ENCODE measurements at places on chromosomes 11 and 22.

GRCh38 chr11:71962428-71963038 is 33.7 kb downstream of the RNF121 start:
- no peak for DNase-seq

GRCh38 chr11:75149766-75150465 is 991 bp upstream of the SLCO2B1 start:
- DNase-seq: no peak

GRCh38 chr11:108958368-108959104 is 293.7 kb downstream of the DDX10 start:
- DNase-seq: no peak

- DNase-seq: no peak
Measured at GRCh38 chr22:46251266-46251665, 1.2 kb upstream of the CDPF1 start.

DNA sequence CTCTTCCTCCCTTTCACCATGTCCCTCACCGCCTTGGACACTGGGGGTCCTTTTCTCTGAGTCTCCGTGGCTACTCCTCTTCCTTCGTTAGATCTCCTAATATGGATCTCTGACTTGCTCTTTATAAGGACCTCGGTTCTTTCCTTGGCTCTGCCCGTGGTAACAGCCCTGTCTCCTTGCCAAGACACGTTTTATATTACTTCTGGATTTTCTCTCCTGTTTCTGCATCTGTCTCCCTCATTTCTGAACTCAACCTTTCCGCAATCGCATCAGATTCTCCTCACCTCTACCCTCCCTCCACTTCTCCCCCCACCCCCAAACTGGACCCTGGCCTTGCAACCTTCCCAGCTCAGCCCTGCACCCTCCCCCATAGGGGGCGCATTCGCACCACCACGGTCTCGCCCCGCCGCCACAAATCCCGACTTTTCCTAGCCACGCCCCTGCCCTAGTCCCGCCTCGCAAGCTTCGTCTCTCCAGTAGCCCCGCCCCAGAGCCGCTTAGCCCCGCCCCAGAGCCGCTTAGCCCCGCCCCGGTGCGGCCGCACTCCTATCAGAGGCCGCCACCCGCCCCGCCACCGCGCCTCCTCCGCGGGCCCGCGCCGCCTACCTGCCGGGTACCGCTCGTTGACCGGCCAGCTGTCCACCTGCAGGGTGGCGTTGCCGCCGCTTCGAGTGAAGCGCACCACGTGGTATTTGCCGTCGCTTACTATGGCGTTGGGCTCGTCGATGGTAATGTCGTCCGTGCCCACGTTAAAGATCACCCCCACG is 39.0 kb downstream of the SLC22A12 start:
- DNase-seq: no peak

DNA sequence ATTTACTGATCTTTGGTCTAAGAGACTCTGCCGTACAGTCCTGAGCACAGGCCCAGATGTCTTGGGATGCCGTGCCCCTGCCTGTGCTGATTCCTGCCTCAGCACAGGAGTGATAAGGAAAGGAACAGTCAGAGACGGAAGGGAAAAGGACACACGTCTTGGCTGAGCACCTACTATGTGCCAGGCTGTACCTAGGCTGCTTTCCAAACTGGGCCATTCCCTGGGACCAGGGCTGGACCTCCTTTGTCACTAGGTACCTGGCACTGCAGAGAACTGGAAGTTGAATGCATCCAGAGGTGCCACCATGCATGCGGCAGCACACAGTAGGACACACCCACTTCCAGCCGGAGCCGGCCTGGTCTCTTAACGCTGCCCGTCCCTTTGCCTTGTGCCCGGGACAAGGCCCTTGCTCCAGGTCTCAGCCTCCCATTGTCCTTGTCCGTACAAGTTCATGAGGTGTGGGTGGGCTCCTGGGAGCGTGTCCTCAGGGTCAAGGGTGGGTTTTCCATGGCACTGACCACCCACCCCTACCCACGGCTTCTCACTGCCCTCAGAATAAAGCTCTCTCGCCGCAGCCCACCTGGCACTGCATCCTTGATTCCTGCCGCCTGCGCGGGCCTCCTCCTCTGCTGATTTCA is 1.1 kb upstream of the SSTR3 start:
- DNase-seq: no peak

- DNase-seq: no peak
Measured at GRCh38 chr11:113595810-113596594, 110.1 kb downstream of the TMPRSS5 start.

GRCh38 chr22:39183991-39184585 is 31.6 kb upstream of the CBX7 start:
- no peak for DNase-seq

DNA sequence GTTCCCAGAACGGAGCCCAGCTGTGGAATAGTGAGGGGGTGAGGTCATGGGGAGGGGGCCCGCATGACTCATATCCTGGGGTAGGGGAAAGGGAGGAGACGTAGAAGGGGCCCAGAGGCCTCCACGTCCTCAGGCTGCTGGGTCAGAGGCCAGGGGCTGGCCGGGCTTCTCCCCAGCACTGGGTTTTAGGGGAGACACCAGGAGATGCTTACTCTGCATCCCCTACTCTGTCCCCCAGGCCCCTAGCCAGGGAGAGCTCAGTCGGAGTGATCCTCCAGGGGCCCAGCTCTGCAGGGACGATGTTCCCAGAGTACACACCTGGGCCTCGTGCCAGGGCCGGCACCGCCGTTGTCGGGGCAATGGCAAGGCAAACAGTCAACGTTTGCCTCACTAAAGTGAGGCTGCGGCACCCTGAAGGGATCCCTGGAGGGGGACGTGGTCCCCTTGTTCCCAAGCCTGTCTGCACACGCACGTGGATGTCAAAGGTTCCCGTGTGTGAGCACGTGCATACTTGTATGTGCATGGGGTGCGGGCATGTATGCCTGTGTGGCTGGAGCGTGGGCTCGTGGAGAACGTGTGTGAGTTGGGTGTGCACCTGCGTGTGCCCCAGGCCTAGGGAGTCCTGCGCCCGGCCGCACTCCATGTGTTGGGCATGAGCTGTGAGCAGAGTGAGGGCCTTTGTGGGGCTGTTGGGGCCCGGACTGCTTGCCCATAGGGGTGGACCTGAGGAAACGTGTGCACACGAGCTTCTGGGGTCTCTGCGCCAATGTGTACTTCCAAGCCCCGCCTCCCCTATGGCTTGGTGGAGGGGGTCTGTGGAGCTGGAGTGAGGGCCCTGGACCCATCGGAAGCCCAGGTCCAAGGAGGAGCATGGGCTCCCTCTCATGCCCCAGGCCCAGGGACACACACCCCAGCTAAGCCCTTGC is 14.2 kb downstream of the PRR33 start:
- no peak for DNase-seq

DNA sequence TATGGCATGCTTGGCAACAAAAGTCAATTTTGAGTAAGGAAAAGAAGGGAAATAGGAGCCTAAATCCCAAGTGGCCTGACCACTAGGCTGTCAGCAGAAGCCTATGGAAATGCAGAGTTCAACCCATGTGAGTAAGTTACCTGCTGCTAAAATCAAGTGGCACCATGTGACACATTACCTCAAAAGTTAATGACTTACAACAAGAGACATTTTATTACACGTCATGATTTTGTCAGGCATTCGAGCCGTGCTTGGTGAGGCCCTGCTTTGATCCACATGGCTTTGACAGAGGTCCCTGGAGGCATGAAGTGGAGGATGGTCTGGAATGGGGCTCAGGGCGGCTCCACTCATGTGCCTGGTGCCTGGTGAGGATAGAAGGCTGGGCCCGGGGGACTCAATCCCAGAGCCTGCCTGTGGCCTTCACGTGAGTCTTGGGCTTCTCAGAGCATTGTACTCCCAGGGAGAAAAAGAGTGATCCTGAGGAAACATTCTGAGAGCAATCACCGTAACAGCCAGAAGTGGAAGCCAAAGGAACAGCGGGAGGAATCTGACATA is 339.1 kb upstream of the B3GAT1 start:
- no peak for DNase-seq

- DNase-seq: no peak
Measured at GRCh38 chr22:38348751-38349496, 31.7 kb upstream of the CSNK1E start.

- no peak for DNase-seq
Measured at GRCh38 chr11:764322-765024, 12.8 kb downstream of the GATD1 start.

GRCh38 chr11:119472186-119472855 is 49.3 kb upstream of the THY1 start:
- DNase-seq: no peak

DNA sequence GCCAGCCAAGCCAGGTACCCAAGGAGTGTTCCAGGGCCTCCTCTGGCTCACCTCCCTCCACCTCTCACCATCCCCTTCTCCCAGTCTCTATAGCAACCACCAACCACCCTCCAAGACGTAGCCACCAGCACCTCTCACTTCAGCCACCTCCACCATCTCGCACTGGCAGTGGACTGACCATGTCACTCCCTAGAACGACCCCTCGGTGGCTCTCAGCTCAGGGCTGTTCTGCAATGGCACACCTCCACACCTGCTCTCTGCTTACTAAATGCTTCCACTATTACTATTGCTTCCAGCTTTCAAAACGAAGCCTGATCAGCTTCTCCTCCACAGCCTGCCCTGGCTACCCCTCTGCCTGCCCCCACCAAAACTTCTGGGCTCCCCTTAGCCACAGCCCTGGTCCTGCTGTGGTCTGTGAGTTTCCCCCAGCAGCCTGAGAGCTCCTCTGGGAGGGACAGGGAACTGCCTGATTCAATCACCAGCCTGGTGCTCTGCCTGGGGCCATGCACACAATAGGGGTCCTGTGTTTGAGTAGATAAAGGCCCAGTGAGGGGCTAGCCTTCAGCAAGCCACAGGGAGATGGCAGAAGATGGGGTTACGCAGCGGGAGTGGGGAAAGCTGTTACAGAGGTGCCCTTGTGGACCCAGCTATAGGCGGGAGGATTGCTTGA is 17.5 kb upstream of the CBX7 start:
- DNase-seq: no peak

- DNase-seq: no peak
Measured at GRCh38 chr11:91786097-91786496, 438.5 kb upstream of the FAT3 start.

Measured in stimulated activated CD4-positive, alpha-beta T cell treated with anti-CD3 and anti-CD28 coated beads, Interleukin-15, amount 100 ng/mL, for 1 hour (primary cell).